ENCODE measurements at places on chromosomes 2 and 18.

- peak; percentile 6 for DNase-seq
These were observed 23.5 kb upstream of the RPL37A start for GRCh38 chr2:216474925-216475670.

DNA sequence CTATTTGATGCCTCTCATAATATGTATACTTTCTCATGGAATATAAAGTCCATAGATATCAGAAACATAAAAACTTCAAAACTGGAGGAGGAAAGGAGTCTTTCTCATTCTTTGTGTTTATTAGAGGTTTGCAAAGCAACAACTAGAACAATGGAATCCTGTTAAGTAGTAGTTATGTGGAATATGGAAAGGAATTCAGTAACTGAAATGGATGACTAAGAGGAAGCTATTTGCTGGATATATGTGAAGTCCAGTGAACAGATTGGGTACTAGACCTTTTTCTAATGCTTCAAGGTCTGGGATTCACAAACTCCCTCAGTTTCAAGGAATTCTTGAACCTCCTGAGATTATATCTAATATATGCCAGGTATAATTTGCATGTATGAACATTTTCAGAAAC lies 353.6 kb upstream of the FANCL start:
- DNase-seq, result no peak

- DNase-seq, result no peak
These were observed 1442.6 kb downstream of the SUCLG1 start for GRCh38 chr2:83016343-83017110.

- DNase-seq, result no peak
These were observed 821 bp upstream of the EPHA4 start for GRCh38 chr2:221572821-221573429.

GRCh38 chr2:8133363-8133762 lies 548.5 kb upstream of the ID2 start:
- DNase-seq, result no peak

- DNase-seq, result no peak
These were observed 28.3 kb upstream of the FZD7 start for GRCh38 chr2:202005272-202005887.

- no peak for DNase-seq
These were observed 175.9 kb downstream of the SH3RF3 start for GRCh38 chr2:109304731-109305470.

DNA sequence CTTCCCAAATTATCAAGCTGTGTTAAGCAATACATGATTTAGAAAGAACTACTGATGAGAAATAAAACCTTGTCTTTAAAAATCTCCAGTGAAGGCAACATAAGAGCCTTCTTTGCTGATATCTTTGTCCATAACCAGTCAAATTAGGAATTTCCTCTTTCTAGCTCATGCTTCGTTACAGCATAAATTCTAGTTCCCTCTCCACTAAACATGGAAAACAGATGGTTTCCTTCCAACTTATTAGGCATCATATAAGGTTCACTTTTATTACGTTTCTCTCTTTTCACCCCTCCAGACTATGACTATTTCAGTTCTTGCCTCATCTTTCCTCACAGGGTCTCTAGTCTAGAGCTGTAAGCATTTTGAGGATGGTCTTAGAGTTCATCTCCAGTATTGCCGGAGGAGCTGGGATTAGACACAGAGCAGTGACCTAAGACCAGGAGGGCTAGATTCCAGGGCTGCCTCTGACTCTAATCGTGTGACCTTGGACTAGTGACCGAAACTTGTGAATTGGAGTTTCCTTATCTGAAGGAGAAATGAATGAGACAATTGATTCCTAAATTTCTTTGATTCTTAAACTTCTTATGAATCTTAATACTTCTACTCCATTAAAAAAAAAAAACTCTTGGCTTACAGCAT lies 195.5 kb upstream of the APCDD1 start:
- no peak for DNase-seq

- DNase-seq, result no peak
These were observed 147.0 kb upstream of the LHCGR start for GRCh38 chr2:48902521-48902920.

DNA sequence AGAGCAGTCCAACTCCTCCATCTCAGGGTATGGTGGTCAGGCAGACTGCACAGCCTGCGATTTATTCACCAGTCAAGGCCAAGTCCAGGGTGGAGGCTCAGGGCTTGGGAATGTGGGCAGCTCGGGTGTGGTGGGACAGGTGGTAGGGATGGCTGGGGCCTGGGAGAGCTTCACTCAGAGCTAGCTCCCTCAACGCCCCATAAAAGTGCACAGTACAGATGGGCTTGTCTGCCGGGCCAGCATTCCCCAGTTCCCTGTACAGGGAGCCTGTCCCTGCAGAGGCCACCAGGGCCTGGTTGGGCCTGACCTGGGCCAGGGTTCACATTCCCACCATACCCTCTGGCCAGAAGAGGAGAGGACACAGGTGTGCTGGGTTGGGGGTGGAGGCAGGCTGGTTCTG lies 49.2 kb upstream of the OTOS start:
- no peak for DNase-seq

DNA sequence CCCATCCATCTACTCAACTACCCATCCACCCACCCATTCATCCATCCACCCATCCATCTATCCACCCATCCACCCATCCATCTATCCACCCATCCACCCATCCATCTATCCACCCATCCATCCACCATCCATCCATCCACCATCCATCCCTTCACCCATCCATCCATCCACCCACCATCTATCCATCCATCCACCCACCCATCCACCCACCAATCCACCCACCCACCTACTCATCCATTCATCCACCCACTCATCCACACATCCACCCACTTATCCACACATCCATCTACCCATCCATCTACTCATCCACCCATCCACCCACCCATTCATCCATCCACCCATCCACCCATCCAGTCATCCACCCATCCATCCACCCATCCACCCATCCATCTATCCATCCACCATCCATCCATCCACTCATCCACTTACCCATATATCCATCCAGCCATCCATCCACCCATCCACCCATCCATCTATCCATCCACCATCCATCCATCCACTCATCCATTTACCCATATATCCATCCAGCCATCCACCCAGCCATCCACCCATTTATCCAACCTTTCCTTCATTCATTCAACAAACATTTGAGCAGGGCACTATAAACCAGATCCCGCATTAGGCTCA lies 2.1 kb upstream of the NGEF start:
- DNase-seq, result no peak

GRCh38 chr2:73103018-73103542 lies 9.7 kb downstream of the RAB11FIP5 start:
- DNase-seq, result no peak

DNA sequence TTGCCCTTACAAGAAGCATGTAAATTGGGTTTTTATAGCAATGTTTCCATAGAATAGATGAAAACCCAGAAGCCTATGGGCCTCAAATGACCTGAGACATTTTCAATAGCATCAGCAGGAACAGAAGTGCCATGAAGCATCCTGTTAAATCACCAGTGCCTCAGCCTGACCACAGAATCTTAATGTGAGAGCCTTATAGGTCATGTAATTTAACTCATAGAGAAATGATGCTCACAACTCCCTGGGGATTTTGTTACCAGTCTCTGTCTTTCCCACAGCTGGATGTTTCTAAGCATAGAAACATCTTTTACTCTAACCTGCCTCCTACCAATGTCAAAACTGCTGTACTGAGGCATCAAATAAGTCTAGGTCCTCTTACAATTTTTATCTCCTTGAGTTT lies 295.8 kb upstream of the ACVR2A start:
- DNase-seq, result no peak

DNA sequence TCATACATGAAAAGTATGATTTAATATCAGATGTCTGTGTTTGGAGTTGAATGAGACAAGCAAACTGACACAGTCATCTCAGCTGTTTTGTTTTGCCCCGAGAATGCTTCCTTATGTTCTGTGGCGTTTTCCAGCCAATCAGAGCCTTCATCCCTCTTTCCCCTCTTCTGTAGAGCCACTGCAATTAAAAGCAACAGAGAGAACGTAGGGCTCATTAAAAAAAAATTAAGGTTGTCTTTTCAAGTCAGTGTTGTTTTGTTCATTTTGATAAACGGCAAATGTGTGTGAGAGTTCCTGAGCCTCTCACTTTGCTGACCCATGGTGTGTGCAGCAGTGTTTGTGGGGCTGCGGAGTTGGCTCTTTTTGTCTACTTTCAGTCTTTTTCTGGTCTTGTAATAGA lies 216.0 kb downstream of the FHOD3 start:
- DNase-seq, result no peak

DNA sequence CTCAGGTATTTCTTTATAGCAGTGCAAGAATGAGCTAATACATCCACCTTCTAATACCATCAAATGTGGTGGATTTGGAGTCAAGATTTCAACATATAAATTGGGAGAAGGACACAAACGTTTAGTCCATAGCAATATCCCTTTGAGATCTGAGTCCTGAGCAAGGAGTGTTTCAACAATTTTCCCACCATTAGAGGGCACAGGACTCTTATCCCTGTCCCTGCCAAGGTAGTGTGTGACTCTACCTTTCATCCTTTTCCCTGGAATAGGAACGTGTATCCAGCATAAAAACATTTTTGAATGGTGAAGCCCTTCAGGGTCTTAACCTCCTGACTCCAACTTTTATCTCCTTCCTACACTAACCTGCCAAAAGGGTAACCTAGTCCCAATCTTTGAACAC lies 181.3 kb upstream of the SRD5A2 start:
- no peak for DNase-seq

GRCh38 chr2:104049981-104050380 lies 803.9 kb upstream of the POU3F3 start:
- DNase-seq, result no peak

- no peak for DNase-seq
These were observed 117.2 kb upstream of the NRP2 start for GRCh38 chr2:205565142-205565522.

- DNase-seq, result no peak
These were observed 8.7 kb upstream of the ACSL3 start for GRCh38 chr2:222851956-222852617.

- no peak for DNase-seq
These were observed 13.1 kb upstream of the CCNYL1 start for GRCh38 chr2:207698301-207698700.

- no peak for DNase-seq
These were observed 218.0 kb upstream of the PIEZO2 start for GRCh38 chr18:11367351-11367750.

- DNase-seq, result no peak
These were observed 593.3 kb upstream of the FANCL start for GRCh38 chr2:58834404-58834803.

DNA sequence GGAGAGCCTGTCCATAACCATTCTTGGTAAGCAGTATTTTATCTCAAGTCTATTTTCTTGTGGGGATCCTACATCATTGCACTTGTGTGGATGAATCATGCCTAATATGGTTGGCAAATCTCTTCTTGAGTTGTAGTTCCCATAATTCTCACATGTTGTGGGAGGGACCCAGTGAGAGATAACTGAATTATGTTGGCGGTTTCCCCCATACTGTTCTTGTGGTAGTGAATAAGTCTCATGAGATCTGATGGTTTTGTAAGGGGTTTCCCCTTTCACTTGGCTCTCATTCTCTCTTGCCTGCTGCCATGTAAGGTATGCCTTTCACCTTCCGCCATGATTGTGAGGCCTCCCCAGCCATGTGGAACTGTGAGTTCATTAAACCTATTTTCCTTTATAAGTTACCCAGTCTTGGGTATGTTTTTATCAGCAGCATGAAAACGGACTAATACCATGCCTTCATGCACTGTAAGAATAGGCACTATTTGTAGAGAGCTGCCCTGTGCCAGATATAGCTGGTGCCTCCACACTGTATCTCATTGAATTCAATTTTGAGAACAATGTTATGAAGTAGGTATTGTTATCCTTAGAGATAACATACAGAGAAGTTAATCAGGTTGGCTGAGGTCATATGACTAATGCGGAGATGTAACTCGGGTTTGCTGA lies 148.3 kb downstream of the PLCL1 start:
- no peak for DNase-seq

DNA sequence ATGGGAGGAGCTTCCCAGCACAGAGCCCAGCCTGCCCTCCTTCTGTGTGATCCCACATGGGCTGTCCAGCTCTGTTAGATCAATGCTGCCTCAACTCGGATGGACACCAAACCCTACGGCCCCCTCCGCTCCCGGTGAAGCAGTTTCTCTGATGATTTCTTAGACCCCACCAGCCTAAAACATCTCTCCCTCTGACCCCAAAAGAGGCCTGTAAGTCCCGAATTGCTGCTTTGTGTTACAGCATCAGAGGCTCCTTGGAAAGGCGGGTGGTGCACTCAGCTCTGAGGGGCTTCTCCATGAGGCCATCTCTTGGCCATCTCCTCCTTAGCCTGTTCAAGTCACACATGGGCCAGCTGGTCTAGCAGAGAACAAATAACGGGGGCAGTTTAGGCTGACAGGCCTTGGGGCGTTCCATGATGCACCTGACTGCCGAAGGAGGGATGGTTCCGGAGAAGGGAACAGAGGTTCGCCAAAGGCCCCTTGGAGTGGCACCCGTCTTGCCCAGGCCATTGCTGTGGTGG lies 240.7 kb downstream of the SH3RF3 start:
- DNase-seq, result no peak

DNA sequence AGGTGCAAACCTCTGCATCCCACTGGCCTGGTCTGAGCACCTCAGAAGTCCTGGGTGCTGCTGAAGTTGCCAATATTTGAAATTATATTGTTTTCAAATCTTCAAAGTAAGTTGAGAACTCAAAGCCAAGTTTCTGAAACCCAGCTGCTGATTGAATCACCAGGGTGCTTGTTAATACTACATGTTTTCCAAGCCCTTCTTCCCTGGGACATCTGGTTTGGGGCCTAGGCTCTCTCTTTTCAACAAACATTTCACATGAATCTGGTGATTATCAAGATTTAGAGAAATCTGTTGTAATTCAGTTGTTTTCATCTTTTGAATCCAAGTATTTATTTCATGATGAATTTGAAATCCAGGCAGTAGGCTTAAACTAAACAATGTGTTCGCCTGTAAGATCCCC lies 24.4 kb downstream of the MLPH start:
- no peak for DNase-seq
